Anterior cingulate cortex (tissue), 58 donors: ENCODE measurements at places on chromosomes 7 and 10.

DNA sequence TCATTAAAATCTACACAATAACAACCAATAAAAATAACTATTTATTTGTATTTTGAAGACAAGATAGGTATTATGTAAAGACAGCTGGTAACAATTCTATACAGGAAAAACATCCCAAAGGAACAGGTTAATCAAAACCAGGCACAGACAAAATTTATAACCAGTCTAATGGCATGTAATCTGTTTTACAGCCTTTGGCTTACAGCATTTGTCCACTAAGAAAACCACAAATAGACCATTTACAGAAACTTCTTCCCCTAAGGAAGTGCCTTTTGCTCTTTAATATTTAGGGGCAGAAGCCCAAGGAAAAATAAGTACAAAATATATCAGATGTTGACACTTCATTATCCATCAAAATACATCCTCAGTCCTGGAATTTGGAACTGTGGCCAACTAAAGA is 65.0 kb downstream of the SVIL start:
- DNase-seq, result no peak

DNA sequence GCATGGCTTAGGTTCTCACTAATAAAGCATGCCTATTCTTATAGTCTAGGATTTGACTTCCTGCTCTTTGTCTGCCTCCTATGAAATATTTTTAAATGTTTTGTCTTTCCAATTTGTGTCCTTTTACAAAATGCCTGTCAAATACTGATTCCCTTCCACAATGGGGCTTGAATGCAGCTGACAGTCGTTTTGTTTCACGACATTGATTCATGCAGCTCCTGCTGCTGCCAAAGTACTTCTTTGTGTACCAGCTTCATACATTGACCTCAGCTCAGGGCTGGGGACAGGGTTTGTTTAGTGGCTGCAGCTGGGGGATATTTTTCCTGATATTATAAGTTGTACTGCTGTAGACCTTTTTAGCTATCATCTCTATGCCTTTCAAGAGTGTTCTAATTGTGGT is 371.9 kb upstream of the CHRM2 start:
- no peak for DNase-seq

GRCh38 chr7:103988468-103989199 is 824 bp downstream of the RELN start:
- DNase-seq, result no peak

GRCh38 chr7:73701357-73701995 is 18.0 kb downstream of the STX1A start:
- DNase-seq, result no peak

DNA sequence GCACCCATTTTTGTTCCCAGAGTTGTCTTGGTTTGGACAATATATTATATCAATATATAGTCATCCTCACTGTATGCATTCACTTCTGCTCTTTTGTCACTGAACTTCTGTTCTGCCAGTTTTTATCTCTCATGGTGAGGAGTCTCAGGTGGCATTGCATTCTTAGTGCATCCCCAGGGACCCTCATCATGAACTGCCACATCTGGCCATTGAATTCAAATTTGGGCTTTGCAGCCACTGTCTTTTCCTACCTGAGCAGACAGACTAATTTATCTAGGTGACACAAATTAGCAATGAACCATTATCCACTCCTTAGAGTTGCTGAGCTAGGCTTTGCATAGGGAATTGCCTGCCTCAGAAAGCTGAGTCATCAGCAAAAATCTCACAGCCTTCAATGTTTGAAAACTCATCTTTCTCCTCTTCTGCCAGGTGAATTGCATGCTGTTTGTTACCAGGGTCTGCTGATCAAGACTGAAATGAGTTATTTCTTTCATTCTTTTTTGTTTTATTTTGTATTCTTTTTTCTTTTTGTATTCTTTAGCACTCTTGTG is 316.8 kb upstream of the MTPN start:
- DNase-seq, result no peak

- no peak for DNase-seq
Observed at GRCh38 chr7:70710011-70710480, 421.9 kb upstream of the GALNT17 start.

DNA sequence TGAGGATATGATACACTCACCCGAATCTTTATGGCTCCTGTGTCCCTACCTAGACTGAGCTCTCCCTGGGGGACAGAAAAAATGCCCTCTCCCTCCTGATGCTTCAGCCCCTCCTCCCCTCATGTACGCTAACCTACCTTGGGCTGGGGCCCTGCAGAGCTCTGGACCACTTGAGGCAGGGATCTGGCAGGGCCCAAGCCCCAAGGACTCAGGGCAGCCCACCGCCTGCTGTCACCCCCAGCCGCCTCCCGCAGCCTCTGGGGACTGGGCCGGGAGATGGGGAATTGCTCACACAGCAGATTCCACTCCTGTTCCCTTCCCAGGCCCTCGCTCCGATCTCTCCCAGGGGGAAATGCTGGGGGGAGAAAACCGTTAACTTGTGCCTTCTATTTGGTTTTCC is 32.9 kb upstream of the LBX1 start:
- no peak for DNase-seq

- DNase-seq, result no peak
Observed at GRCh38 chr7:51009716-51010496, 227.2 kb upstream of the GRB10 start.

DNA sequence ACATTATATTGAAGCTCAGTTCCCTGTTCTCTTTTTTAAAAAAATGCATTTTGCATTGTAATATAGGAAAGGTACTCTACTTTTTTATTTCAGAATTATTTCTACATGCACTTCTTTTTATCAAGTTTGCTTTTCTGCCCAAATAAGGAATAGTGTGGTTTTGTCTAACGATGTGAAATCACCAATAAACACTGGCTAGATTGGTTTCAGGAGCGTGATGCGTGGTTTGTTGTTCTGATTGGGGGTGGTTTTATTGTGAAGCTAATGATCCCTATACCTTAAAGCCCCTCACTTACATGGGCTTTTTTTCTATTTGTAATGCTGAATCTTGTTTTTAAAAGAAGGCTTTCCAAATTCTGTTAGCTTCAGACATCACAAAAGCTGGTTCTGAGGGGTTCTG is 17.6 kb downstream of the ENTPD7 start:
- DNase-seq, result no peak

DNA sequence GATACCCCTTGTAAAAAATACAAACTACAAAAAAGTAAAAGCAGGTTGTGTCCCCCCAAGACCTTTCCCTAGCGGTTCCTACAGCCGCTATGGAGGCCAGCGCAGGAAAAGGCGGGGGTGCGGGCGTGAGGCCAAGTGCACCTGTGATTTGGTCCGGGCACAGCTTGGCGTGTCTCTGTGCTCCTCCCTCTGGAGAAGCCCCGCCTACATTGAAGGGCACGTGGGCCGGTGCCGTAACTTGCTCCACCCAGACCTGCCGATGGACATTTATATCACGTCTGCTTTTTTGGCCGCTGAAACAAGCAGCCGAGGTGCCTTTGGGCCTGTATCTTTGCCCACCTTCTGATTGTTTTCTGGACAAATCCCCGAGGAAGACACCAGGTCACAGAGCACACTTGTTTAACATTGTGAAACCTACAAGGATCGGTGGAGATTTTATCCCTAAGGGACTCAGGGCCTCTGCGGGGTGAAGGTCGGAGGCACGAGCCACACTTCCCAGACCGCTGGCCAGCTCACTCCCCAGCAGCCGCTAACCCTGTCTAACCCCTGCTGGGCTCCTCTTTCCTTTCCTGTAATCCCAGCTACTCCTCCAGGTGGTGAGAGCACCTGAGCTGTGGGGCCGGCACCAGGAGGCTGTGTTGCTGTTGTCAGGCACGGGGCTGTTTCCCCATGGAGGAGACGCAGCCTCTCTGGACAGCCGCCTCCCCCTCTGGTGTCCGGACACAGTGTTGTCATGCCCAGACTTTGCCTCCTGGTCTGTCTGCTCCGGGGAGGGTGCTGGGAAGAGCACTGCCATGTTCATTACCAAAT is 18.8 kb upstream of the INPP5A start:
- no peak for DNase-seq

DNA sequence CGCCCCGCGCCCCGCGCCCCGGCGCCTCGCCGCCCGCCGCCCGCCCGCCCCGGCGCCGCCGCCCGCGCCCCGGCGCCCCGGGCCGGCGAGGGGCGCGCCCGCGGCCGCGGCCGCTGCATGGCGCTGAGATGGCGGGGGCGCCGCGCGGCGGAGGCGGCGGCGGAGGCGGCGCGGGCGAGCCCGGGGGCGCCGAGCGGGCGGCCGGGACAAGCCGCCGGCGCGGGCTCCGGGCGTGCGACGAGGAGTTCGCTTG is 174 bp downstream of the ADCY1 start:
- no peak for DNase-seq

GRCh38 chr7:34108165-34108564 is 202.8 kb downstream of the BMPER start:
- DNase-seq, result no peak

DNA sequence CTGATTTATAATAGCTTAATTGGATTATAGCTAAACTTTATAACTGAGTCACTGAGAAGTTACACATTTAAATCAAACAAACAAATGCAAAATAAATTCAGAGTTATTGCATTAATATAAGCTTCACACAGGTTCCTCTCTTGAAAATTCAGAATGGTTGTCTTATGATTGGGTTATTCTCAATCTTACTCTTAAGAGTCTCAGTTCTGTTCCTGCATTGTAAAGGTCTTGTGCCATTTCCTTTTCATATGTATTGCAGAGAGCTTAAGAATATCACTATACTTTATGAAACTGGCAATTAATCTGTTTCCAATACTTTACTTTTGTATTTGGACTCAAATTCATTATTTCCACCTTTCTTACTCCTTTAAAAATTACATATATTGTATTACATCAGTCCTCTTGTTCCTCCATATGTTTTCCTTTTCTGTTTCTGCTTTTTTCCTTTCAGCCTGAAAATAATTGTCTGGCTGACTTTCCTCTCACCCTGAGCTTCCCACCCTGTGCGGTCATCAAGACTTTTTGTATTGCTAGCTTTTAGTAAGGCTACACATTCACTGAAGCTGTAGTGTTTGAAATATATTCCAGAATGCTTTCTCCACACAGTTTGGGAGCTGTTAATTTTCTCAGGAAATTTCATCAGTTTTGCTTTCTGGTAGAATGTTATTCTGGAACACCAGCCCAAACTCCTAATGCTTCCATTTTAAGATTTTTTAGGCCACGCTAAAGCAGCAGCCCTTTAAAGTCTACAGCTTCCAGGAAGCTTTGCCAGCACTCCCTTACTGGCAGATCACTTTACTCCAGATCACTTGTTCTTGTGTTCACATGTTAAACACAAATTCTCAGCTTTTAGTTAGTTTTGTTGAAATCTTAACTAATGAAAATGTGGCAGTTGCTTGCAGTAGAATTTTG is 139.4 kb downstream of the KCND2 start:
- no peak for DNase-seq

DNA sequence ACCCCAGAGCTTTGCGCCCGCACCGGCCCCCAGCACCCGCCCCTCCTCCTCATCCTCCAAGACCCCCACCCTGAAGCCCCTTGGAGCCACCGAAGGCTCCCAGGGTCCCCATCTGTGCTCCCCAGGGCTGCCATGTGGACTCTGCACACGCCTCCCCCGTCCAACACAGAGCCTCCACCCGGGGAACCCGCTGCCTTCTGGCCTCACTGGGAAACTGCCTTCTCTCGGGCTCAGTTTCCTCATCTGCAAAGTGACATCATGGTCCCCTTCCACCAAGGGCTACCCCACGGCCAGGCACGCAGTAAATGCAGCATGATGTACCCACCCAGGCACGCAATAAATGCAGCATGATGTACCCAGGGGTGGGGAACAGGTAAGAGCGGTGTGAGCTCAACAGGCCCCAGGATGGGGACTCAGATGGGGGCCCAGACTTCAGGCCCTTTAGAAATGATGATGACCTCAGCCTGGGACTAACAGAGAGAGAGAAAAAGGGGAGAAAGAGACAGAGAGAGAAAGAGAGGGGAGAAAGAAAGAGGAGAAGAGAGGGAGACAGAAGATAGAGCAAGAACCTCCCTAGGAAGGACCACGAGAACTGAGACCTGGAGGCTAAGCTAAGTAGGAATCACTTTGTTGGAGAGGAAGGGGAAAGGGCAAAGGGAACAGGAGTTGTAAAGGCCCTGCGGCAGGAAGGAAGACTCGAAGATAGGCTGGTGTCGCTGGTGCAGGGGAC is 2.5 kb upstream of the MICALL2 start:
- DNase-seq, result no peak
